Caco-2 (cell line): ENCODE measurements at places on chromosomes 12 and 14.

DNA sequence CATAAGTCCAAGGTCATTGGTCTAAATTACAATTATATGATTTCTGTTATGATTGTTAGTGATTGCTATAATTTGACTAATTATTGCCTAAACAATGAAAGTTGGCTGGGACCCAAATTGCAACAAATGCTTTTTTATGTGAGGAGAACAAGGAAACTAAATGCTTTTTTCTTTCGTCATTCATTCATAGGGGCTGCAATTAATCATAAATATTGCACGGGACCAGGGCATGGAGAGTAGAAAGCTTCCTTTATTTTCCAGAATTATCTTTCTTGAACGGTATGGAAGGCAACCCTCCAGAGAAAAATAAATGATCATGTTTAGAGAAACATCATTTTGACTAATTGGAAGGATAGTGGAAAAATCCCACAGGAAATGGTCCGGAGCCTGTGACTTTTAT, 32.6 kb upstream of the ARHGAP5 start:
- no peak for DNase-seq

- DNase-seq = no peak
These were observed 243.7 kb upstream of the DIO2 start for GRCh38 chr14:80455031-80455430.

DNA sequence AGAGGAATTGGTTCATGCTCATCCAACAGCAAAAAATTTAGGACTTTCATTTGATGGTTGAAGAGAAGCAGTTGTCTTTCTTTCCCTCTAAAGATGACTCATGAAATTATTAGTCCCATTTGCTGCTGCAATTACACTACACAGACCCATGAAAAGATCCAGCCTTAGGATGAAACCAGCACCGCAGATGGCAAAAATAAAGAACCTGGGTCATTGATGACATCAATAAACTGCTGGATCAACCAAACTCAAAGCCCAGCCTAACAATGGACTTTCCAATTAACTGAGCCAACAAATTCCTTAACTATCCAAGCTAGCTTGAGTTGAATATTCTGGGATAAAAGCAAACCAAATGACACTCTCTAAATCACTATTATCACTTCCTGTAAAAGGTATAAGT, 20.7 kb downstream of the DICER1 start:
- DNase-seq = no peak

- DNase-seq = no peak
These were observed 70.8 kb downstream of the WNK1 start for GRCh38 chr12:823028-823698.

DNA sequence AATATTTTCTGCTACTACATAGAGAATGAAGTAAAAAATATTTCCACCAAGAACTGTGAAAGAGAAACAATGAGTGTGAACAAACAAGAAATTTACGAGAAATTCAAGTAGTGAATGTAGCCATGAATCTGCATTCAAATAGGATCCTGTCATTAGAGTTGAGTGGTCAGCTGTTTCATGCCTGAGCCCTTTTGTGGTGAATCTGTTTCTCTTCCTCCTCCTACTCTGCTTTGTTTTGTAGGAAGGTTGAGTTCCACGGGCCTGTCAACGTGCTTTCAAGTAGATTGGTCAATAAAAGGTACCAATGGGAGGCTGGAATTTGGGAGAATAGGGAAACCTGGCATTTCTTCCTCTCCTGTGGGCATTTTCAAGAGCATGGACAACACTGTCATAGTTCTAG, 1749.6 kb upstream of the FLRT2 start:
- DNase-seq = no peak

DNA sequence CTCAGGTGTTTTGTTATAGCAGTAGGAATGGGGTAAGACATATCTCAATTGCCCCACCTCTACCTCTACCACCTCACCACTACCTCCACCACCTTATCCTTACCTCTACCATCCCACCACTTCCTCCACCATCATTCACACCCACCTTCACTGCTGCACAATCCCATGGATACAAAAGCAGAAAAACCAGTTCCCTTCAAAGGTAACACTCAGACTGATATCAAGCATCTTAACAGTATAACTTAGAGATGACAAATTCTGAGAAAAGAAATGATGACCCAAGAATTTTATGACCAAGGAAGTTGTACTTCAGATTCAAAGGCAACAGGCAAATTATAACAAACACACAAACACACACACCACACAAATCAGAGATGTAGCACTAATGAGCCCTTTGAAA, 189.4 kb downstream of the NUAK1 start:
- DNase-seq = no peak

DNA sequence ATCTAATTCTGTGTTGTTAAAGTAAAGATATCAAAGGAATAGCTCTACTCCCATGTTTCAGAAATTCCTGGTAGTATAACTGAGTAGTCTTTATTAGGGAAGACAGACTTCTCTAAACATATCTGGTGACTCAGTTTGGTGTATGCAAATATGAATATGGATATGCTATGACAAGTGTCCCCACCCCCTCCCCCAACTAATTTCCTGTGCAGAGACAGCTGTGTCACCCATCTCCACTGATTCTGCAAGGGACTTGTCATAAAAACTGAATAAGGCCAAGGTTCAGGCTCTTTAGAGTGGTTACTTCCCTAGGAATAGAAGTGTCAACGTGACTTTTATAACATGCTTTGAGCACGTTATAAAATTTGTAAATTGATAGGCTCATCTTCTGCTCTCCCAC, 429.1 kb downstream of the DAD1 start:
- DNase-seq = no peak

- DNase-seq = peak; percentile 37
These were observed 4.4 kb downstream of the TXNRD1 start for GRCh38 chr12:104219908-104220404.

DNA sequence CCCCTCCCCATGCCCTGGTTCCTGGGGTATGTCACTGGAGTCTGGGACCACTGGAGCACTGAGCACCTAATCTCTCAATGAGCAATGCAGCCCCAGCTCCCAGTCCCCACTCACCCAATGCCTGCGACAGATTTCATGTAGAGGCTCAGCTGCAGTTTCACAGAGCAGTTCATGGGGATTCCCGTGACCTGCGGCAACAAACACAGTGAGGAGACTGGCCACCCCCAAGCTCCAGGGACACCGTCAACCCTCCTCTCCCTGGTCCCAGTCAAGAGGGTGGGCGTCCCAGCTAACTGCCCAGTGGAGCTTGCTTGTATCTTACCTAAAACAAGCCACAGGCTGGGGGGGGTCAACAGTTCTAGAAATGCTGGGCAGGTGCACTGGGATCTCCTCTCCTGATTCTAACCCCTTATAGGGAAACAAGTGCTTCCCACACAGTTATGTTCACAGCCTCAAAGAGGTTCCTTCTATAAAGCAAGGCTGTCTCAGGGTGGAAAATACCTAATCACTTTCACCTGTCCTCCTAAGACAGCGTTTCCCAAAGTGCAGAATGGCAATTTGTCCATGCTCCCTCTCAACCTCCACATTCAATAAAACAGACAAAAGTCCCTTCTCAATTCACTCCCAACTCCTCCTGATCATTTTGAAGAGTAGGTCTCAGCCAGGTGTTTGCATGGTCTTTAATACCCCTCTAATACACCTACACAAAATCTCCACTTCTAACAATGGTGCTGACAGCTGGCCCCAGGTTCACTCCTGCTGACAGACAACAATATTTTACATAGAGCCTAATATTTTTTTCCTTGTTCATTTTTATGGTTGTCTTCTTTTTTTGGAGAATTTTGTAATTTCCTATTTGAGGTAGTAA, 68.3 kb downstream of the SCARB1 start:
- DNase-seq = no peak

- DNase-seq = no peak
These were observed 56.4 kb downstream of the TMEM132C start for GRCh38 chr12:128323145-128323920.

- DNase-seq = no peak
These were observed 10.4 kb upstream of the OSBPL8 start for GRCh38 chr12:76569685-76570604.

- peak; percentile 94 for DNase-seq
These were observed at the start of gene IFT81 for GRCh38 chr12:110124269-110124995. IFT81 (plus strand) TSS chr12:110124357; CDS start chr12:110127381, 3,024 bp downstream.

- no peak for DNase-seq
These were observed 258.0 kb upstream of the ATP2B1 start for GRCh38 chr12:89966495-89967240.

- no peak for DNase-seq
These were observed 21.8 kb downstream of the WDHD1 start for GRCh38 chr14:55005071-55005470.

DNA sequence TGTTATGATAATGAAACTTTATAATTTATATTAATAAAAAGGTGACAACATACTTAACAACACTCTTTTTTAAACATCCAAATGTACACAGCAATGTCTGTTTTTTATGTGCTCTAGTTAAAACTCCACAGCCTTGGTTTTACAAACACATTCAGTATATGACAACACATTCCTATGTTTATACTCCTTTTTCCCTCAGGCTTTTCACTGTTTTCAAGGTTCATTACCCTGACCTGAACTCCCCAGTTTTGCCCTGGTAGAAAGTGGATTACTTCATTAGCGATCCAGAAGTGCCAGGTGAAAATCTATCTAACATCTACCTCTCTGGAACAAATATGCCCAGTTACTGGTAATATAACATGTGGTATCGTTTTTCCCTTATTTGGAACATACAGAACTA, 340.2 kb upstream of the DDHD1 start:
- DNase-seq = no peak

- no peak for DNase-seq
These were observed 4.2 kb downstream of the SOX5 start for GRCh38 chr12:23945249-23945648.

- DNase-seq = no peak
These were observed 41.9 kb downstream of the EID3 start for GRCh38 chr12:104345234-104346066.

DNA sequence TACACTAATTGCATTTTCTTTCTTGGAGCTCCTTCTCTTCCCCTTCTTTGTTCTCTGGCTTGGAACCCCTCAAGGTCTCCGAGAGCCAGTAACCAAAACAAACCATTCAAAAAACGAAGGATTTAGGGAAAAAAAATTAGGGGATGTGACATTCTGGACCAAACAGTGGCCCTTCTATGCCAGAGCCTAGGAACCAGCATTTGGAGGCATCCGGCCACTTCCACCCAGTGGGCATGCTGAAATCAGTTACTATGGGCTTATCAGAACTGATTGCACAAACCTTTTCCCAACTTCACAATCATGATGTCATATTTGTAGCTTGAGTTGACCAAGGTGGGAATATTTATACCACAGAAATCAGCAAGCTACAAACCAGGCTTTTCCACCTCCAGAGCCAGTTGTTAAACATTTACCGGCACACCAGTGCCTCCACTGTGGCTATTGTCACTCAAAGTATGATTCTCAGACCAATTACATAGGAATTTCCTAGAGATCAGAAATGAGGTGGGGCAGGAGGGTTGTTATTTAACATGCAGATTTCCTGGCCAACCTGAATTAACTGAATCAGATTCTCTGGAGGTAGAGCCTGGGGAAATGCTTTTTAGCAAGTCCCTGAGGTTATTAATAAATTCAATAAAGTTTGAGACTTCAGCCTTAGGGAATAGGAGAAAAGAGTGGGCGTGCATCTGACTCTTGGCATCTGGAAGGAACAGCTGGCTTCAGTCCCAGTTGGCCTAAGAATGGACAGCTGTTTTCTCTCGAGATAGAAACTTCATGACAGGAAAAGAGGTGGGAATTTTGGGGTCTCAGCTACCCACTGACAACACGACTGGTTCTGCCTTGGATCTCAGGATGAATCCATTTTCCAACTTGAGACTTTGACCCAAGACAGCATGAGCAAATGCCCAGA, 273.9 kb downstream of the ZFP36L1 start:
- peak; percentile 11 for DNase-seq

- DNase-seq = no peak
These were observed 5.6 kb downstream of the MARCHF9 start for GRCh38 chr12:57760347-57760982.

GRCh38 chr12:31756977-31757420, 28.2 kb upstream of the AMN1 start:
- DNase-seq = peak; percentile 42

DNA sequence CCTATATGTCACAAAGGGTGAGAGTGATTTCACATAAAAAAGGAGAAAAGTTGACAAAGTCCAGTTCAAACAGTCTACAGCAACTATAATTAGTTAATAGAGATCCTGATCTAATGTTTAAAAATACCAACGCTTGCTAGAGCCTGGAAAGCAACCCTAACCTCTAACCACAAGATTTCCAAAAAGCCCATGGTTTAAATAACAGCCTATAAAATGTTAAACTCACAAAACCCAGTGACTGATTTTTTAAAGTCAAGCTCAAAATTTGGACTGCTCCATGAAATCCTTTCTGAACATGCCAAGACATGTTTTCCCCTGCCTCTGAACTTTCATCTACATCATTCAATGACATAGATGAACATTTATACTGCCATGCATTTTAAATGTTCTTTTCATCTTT, 81.6 kb downstream of the PLEKHG7 start:
- no peak for DNase-seq

DNA sequence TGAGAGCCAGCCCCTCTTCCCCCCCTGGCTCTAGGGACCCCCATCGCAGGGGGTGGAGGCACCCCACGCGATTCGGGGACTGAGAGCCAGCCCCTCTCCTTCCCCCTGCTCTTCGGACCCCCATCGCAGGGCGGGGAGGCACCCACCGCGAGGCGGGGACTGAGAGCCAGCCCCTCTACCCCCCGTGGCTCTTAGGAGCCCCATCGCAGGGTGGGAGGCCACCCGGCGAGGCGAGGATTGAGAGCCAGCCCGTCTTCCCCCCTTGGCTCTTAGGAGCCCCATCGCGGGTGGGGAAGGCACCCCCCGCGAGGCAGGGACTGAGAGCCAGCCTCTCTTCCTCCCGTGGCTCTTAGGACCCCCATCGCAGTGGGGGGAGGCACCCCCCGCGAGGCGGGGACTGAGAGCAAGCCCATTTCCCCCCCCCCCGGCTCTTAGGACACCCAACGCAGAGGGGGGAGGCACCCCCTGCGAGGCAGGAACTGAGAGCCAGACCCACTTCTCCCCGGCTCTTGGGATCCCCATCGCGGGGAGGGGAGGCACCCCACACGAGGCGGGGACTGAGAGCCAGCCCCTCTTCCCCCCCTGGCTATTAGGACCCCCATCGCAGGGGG, 45.6 kb downstream of the DDX11 start:
- DNase-seq = no peak

DNA sequence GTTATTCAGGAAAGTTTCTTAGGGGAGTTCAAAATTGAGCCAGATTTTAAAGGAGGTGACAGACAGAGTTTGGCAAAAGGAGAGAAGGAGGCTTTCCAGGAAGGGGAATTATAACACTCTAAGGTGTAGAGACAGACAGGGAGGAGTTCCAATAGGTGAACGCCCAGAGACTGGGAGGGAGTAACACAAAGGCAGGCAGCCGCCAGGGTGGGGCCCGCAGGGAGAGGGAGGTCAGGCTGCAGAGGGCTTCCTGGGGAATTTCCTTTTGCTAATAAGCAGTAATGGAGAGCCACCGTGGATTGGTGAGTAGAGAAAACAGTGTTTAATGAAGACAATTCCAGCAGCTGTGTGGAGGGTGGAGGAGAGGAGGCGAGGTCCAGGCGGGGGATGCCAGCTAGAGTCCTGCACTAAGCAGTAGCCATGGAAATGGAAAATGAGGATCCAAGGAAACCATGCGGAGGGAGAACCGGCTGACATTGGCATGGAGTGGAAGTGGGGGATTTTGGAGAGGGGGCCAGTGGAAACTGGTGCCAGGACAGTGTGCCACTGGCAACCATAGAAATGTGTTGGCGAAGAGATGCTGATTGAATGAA, 22.2 kb downstream of the GRIN2B start:
- DNase-seq = no peak
